ENCODE measurements at places on chromosomes 6 and 20.
A peak's percentile ranks its signal among the peaks of the same experiment; 100 is the strongest.

DNA sequence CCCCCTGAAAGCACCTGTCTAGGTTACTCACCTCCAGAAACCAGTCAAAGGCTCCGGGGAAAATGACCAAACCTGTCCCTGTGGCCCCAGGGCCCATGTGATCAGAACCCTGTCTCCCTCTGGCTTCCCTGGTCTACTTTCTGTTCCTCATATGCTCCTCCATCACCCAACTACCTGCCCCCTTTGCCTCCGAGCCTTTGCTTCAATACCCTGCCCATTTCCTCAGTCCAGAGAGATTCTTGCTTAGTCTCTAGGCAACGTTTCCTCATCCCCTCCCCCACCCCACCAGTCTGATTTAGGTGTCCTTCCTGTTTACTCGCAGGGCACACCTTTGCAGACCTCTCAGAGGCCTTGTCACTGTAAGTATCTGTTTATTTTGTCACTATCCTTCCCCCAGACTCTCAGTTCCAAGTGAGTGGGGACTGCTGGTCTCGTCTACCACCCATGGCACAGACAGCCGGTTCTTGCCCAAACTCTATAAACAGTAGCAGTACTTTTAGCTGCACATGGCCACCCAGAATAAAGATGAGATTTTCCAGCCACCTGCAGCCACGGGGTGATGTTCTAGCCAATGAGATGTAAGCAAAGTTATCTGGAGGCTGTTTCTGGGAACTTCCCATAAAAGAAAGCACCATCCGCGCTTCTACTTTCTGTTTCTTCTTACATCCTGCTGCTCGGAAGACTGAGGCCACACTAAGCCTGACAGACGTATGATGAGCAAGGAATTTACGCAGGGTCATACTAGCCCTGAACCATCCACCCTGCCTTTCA, 13.3 kb downstream of the ELOVL5 start:
- DNase-seq = peak; percentile 32

DNA sequence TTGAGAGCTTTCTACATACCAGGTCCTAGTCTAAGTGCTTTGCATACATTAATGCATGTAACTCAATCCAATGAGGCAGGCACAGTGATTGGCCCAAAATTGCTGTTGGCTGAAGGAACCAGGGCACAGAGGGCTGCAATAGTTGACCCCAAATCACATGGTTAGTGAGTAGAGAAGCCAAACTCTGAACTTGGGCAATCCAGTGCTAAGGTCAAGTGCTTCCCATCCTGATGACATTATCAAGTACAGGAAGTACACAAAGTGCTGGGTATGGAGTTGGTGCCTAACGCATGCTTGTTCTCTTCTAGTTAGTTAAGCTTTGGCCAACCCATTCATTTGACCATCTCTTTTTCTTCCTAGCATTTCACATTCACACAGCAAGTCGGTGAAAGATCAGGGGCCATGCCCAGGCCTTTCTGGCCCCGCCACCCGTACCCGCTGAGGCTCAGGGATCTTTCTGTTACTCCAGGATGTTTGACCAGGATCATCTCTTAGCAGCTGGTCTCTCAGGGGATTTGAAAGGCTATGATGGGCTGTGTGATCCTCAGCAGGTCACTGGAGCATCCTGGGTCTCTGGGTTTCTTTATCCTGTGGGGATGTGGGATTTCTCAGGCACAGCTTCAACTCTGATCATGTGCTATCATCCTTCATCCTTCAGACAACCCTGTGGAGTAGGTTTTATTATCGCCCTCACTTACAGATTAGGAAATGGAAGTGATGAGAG, 7.0 kb downstream of the KCNB1 start:
- no peak for DNase-seq

- no peak for DNase-seq
These were observed 41.1 kb downstream of the PTPN1 start for GRCh38 chr20:50551288-50551687.

DNA sequence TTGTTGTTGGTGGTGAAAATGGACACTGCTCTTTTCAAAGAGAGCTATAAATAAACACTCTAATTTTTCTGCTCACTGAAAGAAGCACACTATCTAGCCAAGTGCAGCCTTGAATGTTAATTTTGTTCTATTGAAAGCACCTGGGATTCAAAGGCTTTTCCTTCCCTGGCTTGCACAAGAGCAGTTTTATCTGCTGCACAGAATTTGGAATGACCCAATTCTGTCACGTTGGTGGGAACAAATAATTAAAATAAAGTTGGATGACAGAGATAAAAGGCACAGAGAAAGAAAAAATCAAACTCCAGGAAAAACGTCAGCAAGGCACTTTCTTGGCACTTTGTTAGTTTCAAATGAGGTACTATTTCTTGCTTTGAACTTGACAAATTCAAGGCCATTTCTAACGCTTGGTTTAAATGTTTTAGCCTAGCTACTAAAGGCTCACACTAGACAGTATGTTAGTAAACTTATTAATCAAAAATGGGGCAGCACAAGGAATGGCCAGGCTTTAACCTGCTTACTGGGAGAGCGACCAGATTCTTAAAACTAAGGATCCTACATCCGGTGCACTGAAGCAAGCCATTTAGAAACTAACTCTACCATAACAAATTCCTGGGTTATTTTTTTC, 145.5 kb upstream of the ARG1 start:
- DNase-seq = no peak

DNA sequence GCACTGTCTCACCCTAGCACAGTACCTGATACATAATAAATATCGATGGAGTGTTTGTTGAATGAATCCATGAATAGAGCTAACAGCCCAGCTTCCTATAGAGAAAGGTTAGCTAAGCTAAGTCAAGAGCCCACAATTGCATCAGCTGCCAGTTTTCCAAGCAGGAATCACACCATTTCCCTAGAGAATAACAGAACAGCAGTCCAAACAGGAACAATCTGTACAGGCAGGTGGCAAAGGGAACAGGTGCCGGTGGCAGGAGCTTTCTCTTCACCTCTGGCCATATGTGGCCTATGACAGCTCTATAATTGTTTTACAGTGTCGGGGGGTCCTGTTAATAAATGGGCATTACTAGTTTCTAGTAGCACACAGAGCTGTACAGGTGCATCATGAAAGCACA, 38.8 kb downstream of the ISM1 start:
- no peak for DNase-seq

- no peak for DNase-seq
These were observed 83.6 kb upstream of the EXOC2 start for GRCh38 chr6:776528-776931.

DNA sequence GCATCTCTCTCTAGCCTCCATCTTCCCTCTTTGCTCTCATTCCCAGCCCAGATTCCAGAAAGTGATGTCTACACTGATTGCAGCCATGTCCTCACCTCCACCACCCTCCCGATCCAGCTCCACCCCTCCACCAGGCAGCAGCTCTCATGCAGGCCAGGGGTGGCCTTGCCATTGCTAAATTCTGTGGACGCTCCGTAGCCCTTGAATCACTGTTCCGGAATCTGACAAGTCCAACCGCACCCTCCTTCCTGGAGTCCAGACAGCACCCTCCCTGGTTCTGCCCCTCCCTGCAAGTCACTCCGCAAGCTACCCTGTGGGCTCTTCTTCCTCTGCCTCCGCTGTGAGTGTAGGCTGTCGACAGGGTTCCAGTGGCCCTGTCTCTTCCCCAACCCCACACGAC, 26.2 kb downstream of the TNXB start:
- DNase-seq = no peak

DNA sequence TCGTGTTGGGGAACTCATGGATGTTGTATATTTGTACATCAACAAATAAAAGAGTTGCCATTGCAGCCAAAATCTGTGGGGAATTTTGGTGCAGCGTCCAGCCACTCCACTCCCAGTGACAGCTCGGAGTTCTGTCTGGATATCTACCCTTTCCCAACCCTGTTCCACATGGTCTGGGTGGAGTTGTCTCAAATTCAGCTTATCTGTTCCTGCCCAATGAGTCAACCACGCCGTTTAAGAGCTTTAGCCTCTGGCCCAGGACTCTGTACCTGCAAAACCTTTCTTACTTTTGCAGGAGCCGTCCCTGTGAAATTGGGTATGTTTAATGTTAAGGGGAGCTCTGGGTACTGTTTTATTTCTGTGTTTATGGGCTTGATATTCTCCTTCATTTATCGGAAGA, 33.9 kb upstream of the OVOL2 start:
- DNase-seq = no peak

DNA sequence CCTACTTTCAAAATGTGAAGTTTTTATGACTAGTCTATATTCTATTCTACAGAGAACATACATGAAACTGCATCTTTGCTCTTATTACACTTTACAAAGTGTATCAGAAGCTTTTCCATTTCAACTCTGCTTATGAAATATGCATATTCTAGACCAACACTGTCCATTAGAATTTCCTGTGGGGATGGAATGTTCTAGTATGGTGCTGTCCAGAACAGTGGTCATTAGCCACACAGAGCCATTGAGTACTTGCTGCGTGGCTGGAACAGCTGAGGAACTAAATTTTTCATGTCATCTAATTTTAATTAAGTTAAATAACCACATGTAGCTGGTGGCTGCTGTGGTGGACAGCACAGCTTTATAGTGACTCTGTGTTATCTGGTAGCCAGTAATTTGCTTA, 105.9 kb upstream of the PDE10A start:
- DNase-seq = no peak

DNA sequence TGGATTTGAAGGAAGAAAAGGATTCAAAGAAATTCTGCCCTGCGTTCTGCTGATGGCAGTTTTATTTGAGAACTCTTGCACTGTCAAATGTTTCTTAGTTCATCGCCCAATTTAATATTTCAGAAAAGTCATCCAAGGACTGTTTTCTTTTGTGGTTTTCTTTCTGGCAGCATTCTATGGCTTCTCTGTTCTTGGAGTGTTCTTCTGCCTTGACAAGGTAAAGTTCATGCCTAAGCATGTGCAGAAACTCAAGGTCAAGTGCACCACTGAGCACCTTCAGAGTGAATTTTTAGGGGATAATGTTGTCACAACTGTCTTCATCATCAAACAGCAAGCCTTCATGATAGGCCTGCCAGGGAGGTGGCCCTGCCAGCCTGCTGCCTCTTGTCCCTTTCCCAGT, 225.6 kb downstream of the PLCB1 start:
- DNase-seq = no peak

DNA sequence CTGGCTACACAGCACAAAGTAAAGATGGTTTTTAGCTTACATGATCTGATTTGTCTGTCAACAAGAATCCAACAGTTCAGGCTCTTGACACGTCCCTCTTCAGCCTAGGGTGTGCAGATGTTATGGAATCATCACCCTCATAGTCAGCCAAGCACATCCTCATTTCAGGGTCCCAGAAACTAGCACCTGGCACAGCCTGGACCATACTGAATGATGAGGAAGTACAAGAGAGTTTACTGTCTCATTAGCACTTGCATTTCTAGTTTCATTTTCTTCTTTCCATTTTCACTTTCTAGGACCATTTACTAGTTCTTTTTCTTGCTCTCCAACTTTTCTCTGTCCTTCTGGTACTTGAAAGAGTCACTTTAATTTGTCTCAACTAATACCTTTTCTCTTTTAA, 6.5 kb downstream of the RIPOR2 start:
- DNase-seq = no peak

DNA sequence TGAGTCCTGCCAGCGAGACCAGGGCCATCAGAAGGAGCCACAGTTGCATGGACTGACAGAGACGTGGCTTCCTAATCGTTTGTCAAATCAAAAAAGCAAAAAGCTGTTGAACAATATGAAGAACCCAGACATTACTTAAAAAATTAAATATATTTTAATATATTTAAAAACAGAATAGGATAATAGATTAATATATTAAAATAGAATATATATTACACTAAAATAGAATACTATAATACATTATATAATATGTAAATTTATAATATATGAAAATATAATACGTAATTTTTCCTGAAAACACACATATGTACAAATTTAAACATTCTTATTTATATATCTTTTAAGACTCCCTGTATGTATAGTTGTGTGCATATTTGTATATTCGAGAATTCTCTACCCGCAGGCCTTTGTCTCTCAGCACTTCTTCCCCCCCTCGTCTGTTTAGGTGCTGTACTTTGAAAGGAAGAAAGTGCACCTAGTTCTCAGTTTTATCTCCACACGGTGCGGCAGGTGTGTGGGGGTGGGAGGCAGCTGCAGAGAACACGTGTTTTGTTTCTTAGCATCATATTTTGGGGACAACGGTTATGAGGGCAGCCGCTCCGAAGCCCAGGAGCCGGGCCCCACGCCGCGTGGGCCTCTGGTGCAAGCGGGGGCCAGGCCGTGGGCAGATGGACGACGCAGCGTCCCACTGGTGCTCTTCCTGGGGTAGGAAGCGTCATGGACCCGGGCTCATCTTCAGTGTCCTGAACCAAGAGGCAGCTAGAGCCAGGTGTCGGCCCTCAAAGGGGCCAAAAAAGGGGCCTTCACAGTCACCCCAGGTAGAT, 72.2 kb upstream of the MPC1 start:
- DNase-seq = no peak

GRCh38 chr6:98514073-98514720, 320.2 kb upstream of the POU3F2 start:
- DNase-seq = no peak

DNA sequence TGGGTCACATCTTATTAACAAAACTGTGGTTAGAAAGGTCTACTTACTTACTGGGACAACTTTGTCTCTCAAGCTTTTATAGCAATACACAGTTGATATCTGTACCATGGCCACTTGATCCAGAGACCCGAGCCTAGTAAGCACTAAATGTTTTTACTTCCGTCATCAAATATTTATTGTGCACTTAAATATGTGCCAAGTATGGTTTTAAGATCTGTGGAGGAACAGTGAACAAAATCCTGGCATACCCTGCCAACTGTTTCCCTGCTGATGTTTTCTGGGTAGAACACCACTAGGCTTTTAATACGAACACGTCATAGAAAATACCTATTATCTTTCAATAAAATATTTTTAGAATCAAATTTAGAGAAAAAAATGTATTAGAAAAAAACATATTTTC, 574.8 kb downstream of the HACE1 start:
- DNase-seq = no peak

DNA sequence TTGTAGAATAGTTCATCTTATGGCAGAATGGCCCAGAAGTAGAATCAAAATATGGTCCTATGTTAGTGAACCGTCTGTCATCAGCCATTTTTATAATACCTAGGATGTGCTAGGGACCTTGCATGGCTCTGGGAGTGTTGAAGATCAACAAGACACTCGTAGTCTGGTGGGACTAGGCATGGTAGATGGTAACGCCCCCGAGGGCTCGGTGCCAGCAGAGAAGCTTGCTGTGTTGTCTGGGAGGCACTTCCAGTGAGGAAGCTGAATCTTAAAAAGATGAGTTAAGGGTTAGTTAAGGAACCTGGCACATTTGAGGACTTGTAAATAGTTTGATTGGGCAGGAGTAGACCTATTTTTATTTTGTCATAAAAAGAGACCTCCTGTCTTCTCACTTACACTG, 82.4 kb downstream of the MAP3K4 start:
- DNase-seq = no peak

GRCh38 chr6:131197716-131198115, 62.4 kb downstream of the AKAP7 start:
- no peak for DNase-seq

DNA sequence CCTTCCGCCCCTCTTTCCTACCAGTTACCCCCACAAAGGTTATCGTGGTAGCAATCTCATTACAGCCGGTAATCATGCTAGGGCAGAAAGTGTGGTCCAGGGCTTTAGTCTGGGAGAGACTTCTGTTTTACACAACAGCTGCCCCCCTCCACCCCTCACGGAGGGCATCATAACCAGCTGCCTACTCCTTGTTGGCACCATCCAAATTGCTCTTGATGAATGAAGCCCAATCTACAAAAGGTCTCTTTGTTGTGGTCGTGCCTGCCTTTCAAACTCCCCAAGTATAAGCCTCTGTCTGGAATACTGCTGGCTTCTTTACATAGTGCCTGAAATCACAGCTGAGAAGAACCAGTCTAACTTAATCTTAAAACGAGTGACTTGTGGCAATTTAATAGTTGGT, 157.9 kb downstream of the INSM1 start:
- DNase-seq = no peak

Data from stimulated activated CD8-positive, alpha-beta memory T cell treated with anti-CD3 and anti-CD28 coated beads, Interleukin-4, amount 100 ng/mL, for 1 hour (primary cell).